ENCODE measurements at places on chromosomes 5 and 9.

GRCh38 chr9:21684231-21684630, 118.2 kb upstream of the MTAP start:
- no peak for DNase-seq

GRCh38 chr9:138099803-138100598, 222.4 kb downstream of the CACNA1B start:
- no peak for DNase-seq

DNA sequence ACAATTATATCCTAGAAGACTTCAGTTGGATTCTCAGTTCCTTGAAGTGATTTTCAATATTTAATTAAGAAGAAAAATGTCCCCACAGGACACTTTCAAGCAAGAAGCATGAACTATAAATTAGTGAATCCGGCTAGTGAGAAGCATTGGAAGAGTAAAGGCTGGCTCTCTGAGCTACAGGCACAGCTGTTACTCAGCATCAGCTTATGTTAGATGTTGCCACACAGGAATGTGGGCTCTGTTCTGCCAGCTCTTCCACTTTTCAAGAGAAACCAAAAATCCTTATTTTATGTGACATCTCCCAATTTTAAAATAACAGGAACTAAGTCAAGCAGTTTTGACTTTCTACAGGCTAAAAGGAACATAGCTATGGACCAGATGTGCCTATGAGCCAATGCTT, 14.9 kb downstream of the ZNF474 start:
- DNase-seq: no peak

DNA sequence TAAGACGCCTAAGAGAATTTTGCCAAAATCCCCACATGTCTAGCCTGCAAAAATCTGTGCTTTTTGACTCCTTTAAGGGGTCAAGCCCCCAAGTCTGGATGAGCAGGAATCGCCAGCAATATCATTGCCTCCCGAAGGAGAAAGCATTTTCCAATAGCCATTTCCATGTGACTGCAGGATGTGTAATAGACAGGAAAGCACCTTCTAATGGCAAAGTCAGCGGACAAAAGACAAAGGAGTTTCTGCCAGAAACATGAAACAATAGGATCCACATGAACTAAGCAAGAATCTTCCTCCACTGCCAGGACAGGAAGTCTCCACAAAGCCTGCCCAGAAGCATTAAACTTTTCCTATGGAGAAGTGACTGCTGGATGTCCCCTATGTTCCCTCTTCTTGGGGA, 177.1 kb upstream of the PCSK5 start:
- DNase-seq: no peak

DNA sequence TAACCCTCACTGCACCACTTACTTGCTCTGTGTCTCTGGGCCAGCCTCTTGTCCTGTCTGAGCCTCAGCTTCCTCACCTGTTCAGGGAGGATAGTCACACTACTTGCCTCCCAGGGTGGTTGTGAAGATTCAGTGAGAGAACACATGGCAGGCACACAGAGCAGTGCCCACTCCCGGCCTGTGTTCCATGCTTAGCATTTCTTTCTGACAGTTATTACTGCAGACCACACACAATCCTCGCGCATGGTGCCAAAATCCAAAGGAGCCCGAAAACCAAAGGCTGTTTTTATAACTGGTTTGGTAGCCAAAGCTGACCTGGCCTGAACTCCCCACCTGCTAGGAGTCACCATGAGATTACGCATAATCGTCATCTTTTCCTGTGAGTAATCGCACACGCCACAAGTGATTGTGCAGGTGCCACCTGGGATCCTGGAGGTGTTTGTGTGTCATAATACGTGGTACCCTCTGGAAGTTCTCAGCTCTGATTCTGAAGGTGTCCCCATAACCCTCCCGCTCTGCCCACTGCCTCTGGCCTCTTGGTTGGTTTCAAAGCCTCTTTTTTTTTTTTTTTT, 84.6 kb upstream of the FBXW11 start:
- no peak for DNase-seq

DNA sequence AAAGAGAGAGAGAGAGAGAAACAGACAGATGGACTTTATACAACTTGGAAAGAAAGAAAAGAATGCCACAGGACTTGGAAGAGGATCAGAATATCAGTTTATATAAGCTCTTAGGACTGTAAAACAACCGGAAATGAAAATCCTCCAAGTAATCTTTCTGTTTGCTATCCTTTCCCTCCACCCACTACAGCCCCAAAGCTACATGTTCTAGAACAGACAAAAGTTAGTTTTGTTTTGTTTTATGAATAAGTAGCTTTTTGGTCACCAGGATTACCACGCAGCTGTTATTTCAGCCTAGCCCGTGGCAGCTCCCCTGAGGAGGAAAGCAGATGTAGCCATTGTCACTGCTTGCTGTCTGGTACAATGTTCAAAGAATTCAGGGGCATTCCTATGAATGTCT, 66.6 kb downstream of the SH3TC2 start:
- DNase-seq: no peak

- no peak for DNase-seq
Observed at GRCh38 chr9:135718616-135719015, 16.6 kb downstream of the KCNT1 start.

DNA sequence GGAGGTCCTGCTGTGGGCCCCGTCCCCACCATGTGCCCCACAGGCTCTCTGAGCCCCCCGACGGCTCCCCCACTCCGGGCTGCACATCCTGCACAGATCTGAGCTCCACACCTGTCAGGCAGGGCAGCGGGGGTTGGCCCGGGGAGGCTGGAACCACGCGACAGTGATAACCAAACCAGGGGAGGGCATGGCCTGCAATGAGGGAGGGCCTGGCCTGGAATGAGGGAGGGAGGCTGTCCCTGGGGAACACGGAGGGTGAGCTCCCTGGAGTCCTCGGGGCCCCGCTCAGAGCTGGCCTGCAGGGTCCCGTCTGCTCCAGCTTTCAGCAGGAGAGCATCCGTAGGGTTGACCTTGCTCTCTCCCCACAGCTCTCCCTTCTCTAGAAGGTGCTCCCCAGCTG, 30.5 kb downstream of the SLC9A3 start:
- DNase-seq: no peak

GRCh38 chr9:2093920-2094597, 78.9 kb downstream of the SMARCA2 start:
- DNase-seq: no peak

DNA sequence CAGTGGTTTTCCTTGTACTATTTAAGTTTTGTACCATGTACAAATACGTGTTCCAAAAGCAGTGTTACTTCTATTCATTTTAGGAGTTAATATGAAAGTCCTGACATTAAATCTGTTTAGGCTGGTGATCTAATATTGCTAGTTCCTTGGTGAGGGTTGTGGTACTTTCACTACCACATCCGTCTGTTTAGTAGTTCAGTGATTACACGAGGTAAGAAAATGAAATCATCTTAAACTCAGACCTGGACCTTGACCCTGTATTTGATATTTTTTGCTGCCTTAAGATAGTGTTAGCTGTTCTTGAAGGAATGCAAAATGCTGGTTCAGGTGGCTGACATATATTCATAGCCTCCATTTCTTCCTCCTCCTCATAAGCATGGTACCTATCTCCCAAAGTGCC, 50.3 kb downstream of the MTAP start:
- DNase-seq: no peak

DNA sequence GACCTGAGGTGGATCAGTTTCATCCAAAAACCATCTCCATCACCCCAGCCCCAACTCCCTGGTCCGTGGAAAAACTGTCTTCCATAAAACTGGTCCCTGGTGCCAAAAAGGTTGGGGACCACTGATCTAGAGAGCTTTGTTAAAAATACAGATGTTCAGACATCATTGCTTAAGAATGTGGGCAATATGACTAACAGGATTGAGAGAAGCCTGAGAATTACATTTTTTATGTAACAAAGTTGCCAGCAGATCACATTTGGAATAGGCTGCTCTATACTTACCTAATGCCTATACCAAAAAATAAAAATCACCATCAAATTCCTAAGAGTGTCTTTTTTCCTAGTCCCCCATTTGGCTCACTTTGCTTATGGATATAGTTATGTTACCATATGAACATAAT, 143.3 kb downstream of the RAPGEF6 start:
- no peak for DNase-seq

- no peak for DNase-seq
Observed at GRCh38 chr9:2478421-2478820, 143.2 kb upstream of the VLDLR start.

DNA sequence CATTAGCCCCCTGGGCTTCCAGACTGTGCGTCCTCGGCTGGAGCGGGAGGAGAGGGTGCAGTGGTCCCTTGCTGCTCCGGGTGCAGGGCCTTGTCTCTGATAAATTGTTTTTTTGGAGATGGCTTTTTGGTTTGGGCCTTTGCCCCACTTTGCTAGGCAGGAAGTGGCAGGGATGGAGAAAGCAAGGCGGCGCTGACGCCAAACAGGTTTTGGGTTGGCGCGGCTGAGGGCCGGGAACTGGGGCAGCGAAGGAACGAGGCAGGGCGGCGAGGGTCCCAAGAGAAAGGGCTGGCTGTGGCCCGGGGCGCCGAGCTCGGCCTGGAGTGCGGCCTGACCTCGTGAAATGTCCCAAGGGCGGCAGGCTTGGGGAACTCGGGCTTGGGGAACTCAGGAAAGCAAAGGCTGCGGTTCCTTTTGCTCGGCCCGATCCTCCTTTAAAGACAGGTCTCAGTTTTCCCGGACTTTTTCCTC, 4.1 kb downstream of the LHX2 start:
- no peak for DNase-seq

DNA sequence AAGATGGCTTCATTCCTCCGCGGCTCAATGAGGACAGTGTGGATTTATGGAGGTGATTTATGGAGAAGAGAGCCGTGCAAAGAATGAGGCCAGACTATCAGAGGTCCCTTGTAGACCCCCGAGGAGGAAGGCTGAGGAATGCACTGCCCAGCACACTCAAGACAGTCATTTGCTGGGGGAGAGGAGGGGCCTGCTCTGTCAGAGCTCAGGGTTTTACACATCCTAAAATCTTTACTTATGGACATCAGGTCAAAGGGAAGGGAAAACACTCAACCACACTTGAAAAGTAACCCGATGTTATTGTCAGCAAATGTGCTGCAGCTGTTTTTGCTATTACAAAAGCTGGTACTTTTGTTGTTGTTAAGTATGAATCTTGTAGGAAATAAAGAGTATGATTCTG, 289.5 kb downstream of the SLIT3 start:
- DNase-seq: no peak

DNA sequence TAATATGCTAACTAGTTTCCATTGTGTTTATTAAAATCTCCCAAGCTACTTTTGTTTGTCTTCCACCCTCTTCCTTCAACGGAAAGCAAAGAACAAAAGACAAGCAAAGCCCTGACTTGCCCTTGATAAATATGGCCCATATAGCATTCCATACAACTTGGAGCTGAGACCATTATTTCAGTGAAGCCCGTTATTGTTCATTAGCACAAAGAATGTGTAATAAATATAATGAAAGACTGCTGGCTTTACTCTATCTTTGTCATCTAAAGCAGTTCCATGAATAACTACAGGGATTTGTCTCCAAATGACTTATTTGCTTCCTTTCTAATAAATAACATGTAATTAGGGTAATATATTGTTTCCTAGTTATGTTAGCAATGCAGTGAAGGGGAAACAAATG, 270.7 kb upstream of the TLE4 start:
- DNase-seq: no peak

DNA sequence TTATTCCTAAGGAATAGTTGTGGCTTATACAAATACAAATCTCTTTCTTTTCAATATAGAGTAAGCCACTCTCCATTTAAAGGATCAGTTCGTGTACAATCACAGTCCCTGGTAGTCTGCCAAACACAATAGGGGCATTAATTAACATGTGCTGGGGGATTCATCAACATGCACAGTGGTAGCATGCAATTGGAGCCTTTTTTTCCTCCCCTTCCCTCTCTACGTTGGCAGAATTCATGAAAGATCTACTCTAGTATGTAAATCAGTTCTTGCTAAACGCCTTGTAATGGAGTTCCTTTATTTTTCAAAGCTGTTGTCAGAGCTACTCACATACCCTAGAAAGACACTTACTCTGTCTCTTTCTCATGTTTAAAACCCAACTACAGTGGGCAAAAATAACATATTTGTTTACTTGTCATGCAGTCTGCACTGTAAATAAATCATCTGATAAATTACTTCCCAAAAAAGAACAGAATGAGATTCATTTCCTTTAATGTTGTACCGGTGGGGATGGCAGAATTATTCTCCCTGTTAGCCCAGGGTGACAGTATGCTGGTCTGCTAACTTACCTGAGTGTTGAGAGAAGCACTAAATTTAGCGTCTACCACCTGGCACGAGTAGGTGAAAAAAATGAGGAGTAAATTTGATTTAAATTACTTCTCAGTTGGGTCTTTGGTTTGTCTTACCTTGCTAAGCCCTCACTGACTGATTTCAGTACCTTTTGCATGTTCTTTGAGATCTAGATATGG, 341.5 kb upstream of the CCNH start:
- DNase-seq: no peak

DNA sequence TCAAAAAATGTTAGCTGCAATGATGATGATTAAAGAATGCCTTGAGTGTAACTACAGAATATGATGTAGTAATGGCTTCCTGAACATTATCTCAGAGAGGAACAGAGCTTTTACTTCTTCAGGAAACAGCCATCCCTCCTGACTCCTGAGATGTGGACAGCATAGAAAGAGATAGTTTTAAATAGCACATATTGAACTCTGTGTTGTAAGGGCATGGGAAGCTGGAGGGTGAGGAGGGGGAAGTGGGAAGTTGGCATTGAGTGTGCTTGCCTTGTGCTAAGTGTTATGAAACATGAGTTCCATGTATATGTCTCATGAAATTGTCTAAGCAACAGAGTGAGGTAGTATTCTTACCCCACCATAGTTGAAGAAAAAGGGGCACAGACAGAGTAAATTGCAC, 161.5 kb upstream of the SLC28A3 start:
- no peak for DNase-seq

GRCh38 chr5:143428738-143429420, 25.4 kb upstream of the NR3C1 start:
- DNase-seq: no peak

DNA sequence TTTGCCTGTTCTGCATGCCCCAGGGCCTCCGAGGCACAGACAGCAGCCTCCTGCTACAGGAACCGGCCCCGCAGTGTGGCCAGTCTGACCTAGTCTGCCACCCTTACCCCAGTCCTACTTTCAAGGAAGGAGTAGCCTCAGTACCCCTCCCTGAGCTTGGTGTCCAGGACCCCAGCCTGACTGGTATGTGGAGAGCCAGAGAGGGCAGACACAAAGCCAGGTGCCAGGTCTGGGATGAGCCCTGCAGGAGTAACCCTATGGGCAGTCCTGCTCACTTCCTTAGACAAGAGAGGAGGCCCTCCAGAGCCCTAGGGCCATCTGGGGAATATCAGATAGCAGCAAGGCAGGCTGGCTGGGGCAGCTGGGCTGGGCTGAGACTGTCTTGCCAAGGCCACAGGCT, 67.8 kb downstream of the NRG2 start:
- DNase-seq: no peak

- no peak for DNase-seq
Observed at GRCh38 chr9:108476574-108476973, 379.2 kb downstream of the ACTL7B start.

- DNase-seq: no peak
Observed at GRCh38 chr9:93081931-93082330, 14.1 kb upstream of the CARD19 start.
